LoVo (cell line): ENCODE measurements at places on chromosomes 5 and 9.

- no peak for DNase-seq
These were observed 57.6 kb upstream of the GRAMD2B start for GRCh38 chr5:126365446-126366198.

DNA sequence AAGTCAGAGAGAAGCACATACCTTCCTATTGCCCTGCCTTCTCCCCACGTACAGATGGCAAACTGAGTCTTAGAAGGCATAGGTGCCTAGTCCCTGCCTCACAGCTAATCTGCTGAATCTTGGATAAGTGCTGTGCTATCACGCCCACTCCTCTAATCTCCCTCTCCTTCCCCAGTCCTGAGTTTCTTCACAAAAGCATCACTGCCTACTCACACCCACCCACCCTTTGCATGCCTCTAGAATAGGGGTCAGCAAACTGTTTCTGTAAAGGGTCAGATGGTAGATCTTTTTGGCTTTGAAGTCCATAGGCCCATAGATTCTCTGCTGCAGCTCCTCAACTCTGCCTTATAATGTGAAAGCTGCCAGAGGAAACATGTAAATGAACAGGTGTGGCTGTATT is 23.2 kb upstream of the JADE2 start:
- no peak for DNase-seq

- no peak for DNase-seq
These were observed 23.9 kb downstream of the TPPP start for GRCh38 chr5:669111-669841.

GRCh38 chr9:88551546-88552137 is 16.7 kb downstream of the NXNL2 start:
- DNase-seq: no peak

- no peak for DNase-seq
These were observed 29.1 kb downstream of the HMCN2 start for GRCh38 chr9:130294664-130295063.

GRCh38 chr9:110900917-110901316 is 137.4 kb downstream of the LPAR1 start:
- no peak for DNase-seq

- DNase-seq: no peak
These were observed 50.4 kb downstream of the CERT1 start for GRCh38 chr5:75460942-75461610.

- no peak for DNase-seq
These were observed 81.9 kb downstream of the SCAI start for GRCh38 chr9:125061391-125061790.
